ENCODE measurements at places on chromosomes 11 and 22.

DNA sequence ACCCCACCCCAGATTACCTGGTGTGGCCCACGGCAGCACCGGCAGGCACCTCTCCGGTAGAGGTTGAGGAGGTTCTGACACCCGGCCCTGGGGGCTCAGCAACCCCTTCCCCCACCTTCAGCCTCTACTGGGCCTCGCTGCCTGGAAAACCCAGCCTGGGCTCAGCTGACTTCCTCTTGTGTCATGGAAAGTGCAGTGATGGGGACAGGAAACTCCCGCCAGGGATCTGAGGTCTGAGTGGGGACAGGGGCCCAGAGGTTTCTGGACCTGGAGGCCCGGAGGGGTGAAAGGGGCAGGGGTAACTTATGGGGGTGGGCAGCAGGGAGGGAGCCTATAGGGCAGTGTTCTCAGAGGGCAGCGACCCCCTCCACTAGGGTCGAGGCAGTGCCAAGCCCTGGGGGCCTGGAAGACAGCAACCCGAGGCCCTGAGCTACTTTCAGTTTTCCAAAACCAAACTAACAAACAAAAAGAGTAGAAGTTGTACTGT is 10.0 kb upstream of the CD5 start:
- H3K4me1 ChIP-seq, result no peaks in the 10 kb centered on the region
- H3K27ac ChIP-seq, result no peak overlapping the region
- DNase-seq, result no peak
- H3K4me3 ChIP-seq, result no peak overlapping the region
- H3K36me3 ChIP-seq, result no peaks in the 10 kb centered on the region

GRCh38 chr11:34086554-34087283 is 18.7 kb upstream of the NAT10 start:
- no peaks in the 10 kb centered on the region for H3K27me3 ChIP-seq
- no peak overlapping the region for H3K27ac ChIP-seq
- peak; percentile 55 for DNase-seq
- H3K4me3 ChIP-seq, result no peak overlapping the region
- H3K4me1 ChIP-seq, result no peaks in the 10 kb centered on the region

DNA sequence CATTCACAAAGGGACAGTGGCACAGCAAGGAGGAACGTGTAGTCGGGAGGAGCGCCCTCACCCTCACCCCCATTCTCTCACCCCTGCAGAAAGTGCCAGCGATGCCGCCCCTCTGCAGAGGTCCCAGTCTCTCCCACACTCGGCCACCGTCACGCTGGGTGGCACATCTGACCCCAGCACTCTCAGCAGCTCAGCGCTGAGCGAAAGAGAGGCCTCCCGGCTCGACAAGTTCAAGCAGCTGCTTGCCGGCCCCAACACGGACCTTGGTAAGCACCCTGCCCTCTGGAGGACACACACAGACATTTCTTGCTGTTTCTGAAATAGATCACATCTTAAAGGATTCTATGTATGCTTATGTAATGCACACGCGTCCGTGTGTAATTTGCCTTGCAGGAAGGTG is 34.9 kb downstream of the TBC1D22A start:
- peak; percentile 31 for DNase-seq
- H3K4me3 ChIP-seq, result no peak overlapping the region
- H3K27ac ChIP-seq, result no peak overlapping the region
- H3K27me3 ChIP-seq, result no peaks in the 10 kb centered on the region
- no peaks in the 10 kb centered on the region for H3K4me1 ChIP-seq

GRCh38 chr11:113992459-113993110 is 17.7 kb downstream of the HTR3A start:
- H3K36me3 ChIP-seq, result no peaks in the 10 kb centered on the region
- H3K4me3 ChIP-seq, result no peak overlapping the region
- no peak for DNase-seq
- H3K4me1 ChIP-seq, result no peaks in the 10 kb centered on the region

DNA sequence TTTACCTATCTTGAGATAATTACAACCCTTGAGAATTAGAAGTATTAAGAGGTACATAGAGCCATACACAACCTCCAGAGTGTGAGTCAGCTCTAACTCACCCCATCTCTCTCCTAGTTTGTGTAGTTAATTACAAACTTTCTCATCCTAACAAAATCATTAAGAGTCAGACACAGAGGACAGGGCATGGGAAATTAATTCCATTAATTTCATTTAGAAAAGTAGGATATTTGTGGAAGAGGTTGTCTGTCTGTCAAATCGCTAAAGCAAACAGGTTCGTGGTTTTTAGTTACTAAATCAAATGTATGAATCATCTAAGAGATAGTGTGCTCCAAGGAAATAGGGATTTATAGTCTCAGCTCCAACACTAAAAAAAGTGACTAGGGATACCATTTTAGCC is 1261.4 kb upstream of the TENM4 start:
- DNase-seq, result no peak
- no peaks in the 10 kb centered on the region for H3K27me3 ChIP-seq
- H3K4me1 ChIP-seq, result no peaks in the 10 kb centered on the region
- no peak overlapping the region for H3K4me3 ChIP-seq
- H3K27ac ChIP-seq, result no peak overlapping the region

GRCh38 chr11:34238533-34238932 is 119.3 kb downstream of the ABTB2 start:
- peak; percentile 71 for DNase-seq
- no peaks in the 10 kb centered on the region for H3K27me3 ChIP-seq
- no peak overlapping the region for H3K4me3 ChIP-seq
- H3K27ac ChIP-seq, result no peak overlapping the region
- peaks cover 40% of the 10 kb centered on the region for H3K4me1 ChIP-seq

DNA sequence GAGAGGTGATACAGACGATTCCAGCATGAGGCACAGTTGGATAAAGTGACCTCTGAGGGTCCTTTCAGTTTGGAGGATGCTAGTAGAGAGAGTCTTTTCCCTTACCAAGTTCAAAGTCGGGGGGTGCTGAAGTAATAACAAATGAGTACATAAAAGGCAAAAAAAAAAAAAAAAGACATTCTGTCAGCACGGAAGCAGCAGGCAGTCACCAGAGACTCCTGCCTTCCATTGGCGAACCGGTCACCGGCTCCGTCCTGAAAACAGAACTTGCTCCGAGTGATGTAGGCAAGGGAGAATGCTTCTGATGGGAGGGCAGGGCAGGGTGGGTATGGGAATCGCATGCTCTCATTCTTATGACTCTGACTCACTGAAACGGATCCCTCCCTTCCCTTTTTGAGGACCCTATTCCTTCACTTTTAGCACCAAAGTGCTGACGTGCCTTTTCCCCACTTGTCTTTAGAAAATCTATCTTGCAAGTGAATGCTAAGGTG is 65.9 kb downstream of the PRR5L start:
- H3K27ac ChIP-seq, result peak overlapping the region; percentile 75
- H3K36me3 ChIP-seq, result no peaks in the 10 kb centered on the region
- peaks cover 29% of the 10 kb centered on the region for H3K4me1 ChIP-seq
- peak overlapping the region; percentile 56 for H3K4me3 ChIP-seq

DNA sequence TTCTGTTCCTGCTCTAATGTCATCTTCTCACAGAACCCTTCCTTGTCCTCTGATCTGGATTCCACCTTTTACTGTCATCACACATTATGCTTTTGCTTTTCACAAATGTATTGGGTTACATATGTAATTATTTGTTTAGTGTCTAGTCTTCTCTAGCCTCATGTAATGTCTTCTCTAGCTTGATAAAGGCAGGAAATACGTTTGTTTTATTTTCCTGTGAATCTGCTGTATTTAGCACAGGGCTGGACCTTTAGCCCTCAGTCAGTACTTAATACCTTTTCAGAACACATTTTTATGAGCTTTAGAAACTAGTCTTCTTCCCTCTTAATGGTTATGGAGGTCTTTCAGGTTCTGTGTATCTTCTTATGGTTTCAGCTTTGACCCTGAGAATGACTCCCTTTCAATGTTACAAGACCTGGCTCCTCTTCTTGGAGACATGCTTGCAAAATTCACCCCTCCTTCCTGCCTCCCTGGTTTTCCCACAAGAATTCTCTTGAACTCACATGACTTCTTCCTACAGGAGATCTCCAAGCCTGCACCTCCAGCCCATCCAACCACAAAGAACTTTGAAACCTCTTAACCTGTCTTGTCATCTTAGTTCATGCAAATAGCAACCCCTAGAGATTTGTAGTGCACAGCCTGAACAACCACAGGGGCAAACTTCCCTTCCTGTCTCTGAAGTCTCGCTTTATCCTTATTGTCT is 132.7 kb upstream of the DDI1 start:
- peaks cover 11% of the 10 kb centered on the region for H3K4me1 ChIP-seq
- H3K27me3 ChIP-seq, result no peaks in the 10 kb centered on the region
- H3K4me3 ChIP-seq, result no peak overlapping the region

DNA sequence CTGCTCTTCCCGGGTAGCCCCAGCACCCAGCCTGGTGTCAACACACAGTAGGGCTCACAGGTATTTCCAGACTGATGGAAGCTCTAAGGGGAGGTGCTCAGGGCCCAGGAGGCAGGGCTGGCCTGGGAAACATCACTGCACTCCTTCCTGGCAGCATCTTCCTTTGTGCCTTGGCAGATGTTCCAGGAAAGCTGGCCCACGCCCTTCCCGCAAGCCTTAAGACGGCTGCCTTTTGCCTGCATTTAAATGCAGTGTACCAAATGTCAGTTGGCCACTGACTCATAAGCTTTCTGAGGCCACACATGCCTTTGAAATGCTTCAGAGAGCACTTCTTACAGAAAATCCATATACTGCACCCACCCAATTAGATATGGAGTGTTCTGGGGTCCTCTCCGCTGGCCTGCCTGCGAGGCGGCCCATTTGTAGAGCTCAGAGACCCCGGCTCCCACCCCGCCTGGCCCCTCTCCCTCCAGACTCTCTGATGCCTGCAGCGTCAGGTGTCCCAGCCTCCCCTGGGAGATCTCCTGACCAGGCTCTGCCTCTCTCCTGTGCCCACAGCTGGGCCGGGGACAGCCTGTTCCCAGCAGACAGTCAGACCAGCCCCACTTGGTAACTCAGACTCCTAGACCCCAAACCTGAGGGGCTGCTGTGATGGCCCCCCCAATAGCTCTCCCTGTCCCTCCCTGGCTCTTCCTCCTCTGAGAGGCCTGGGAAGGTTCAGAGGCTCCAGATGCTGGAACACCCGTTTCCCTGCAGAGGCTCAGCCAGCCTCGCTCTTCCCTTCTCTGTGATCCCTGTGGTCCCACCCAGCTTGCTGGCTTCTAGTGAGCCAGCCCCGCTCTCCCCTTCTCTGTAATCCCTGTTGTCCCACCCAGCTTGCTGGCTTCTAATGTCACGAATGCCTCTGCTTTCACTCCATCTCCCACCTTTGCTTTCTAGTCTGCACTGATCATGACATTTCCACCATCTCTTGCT is 47.6 kb upstream of the THY1 start:
- no peaks in the 10 kb centered on the region for H3K36me3 ChIP-seq
- peak; percentile 98 for DNase-seq
- H3K27ac ChIP-seq, result peak overlapping the region; percentile 88
- no peaks in the 10 kb centered on the region for H3K27me3 ChIP-seq
- H3K4me1 ChIP-seq, result peaks cover 31% of the 10 kb centered on the region

DNA sequence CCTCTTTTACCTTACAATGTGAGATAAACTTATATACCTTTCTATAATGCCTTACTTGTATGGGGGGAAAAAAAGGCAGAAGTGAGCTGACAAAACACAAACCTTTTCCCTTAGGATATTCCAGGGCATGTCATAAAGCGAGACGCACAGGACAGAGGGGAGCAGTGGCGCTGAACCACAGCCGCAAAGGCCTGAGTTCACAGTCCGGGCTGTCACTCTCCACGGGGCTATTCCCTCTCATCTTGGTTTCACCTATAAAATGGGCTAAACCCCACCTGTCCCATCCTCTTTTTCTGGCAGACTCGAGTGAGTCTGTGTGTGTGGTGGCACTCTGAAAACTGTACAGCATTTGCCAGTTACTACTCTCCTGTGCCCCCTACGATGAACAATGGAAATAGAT is 14.4 kb upstream of the FXYD2 start:
- H3K4me1 ChIP-seq, result no peaks in the 10 kb centered on the region
- H3K36me3 ChIP-seq, result no peaks in the 10 kb centered on the region
